Natural killer cell treated with Interleukin-12 subunit alpha and Interleukin-12 subunit beta and Interleukin-15 and Interleukin-18, amount 100 ng/mL, for 72 hours (primary cell): ENCODE measurements at places on chromosomes 4 and X. TPM values are rescaled to one million over a fixed set of nuclear protein-coding genes. Genes with fewer than 3 reads are reported as not detected.

The CHRNA9 gene
- not detected for total RNA-seq

The TCEAL6 gene
- total RNA-seq, result not detected

The SLC9B1 gene
- not detected for total RNA-seq

The ACE2 gene
- total RNA-seq, result not detected

The CSAG3 gene
- total RNA-seq, result not detected

The DMRTC1B gene
- total RNA-seq, result not detected

The LAGE3 gene
- 29.4 TPM for total RNA-seq

The HPGD gene
- 8.2 TPM for total RNA-seq

The CLNK gene
- 0.70 TPM for total RNA-seq

The TIGD4 gene
- total RNA-seq, result 0.45 TPM

The DGKK gene
- total RNA-seq, result 4.1 TPM

The SUPT20HL1 gene
- not detected for total RNA-seq

The CACNA1F gene
- total RNA-seq, result 0.14 TPM

The TREX2 gene
- 4.5 TPM for total RNA-seq

The MAGEA2B gene
- not detected for total RNA-seq

The SLC6A14 gene
- total RNA-seq, result not detected

The SPATA18 gene
- not detected for total RNA-seq

The PDE6B gene
- 14.8 TPM for total RNA-seq

The GRPEL1 gene
- 73.6 TPM for total RNA-seq

The NPY2R gene
- total RNA-seq, result not detected

The SRPK3 gene
- total RNA-seq, result not detected

The RBMXL3 gene
- total RNA-seq, result not detected

The CCDC120 gene
- 5.3 TPM for total RNA-seq

The HAND2 gene
- total RNA-seq, result not detected

The LDB2 gene
- 1.4 TPM for total RNA-seq

The GNPDA2 gene
- total RNA-seq, result 14.4 TPM

The FAM184B gene
- not detected for total RNA-seq

The JCHAIN gene
- total RNA-seq, result 39.7 TPM

The GPR50 gene
- not detected for total RNA-seq

The XAGE1A gene
- total RNA-seq, result not detected

The IL2RG gene
- 241 TPM for total RNA-seq

The MSX1 gene
- total RNA-seq, result 0.24 TPM

The PDK3 gene
- total RNA-seq, result 37.6 TPM

The AFAP1 gene
- 7.2 TPM for total RNA-seq

The GPR143 gene
- total RNA-seq, result not detected

The PHKA2 gene
- total RNA-seq, result 29.4 TPM

The PNMA6F gene
- not detected for total RNA-seq

The EPHA5 gene
- not detected for total RNA-seq

The UBE2D3 gene
- total RNA-seq, result 403 TPM

The MAGEA8 gene
- not detected for total RNA-seq

The LAMP2 gene
- 25.6 TPM for total RNA-seq

The PRKG2 gene
- total RNA-seq, result 0.10 TPM

The ADAMTS3 gene
- total RNA-seq, result not detected

The RELL1 gene
- 11.5 TPM for total RNA-seq

The RAB9B gene
- total RNA-seq, result 0.22 TPM

The CT45A10 gene
- not detected for total RNA-seq

The PFKFB1 gene
- total RNA-seq, result 0.81 TPM

The NHSL2 gene
- 0.07 TPM for total RNA-seq

The ASB11 gene
- total RNA-seq, result not detected

The GRID2 gene
- not detected for total RNA-seq

The MAGEA9B gene
- total RNA-seq, result not detected

The MND1 gene
- 18.2 TPM for total RNA-seq

The IQCM gene
- not detected for total RNA-seq

The PRAF2 gene
- total RNA-seq, result 16.4 TPM

The TRO gene
- total RNA-seq, result 3.0 TPM
